AG20443 (cell line): ENCODE measurements at places on chromosomes 7 and 10.

GRCh38 chr7:117338020-117338419 is 15.2 kb upstream of the WNT2 start:
- no peak for DNase-seq

DNA sequence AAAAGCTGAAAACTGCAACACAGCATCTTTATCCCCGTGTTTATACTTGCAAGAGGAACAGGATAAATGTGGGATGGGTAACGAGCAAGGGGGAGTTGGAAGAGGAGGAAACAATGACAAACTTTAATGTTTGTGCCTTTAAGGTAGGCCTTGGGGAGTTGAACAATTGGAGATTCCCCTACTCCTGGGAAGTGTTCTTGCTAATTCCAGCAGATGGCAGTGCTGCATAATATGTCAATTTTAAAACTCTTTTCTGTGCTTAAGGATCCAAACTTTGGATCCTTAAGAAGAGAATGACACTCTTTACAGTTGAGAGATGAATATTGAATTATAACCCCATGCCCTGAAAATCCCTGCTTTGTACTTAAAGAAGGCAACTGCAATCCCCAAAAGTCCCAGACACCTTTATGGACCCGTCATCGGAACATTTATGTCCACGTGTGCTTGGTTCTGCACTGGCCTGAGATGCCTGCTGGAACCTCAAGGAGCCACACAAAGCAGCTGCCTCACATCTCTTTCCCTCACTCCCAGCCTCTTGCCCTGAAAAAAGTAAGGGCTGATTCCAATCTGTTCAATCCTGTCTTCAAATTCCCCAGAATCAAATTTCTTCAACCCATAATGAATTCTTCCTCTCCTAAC is 12.0 kb downstream of the IFIT5 start:
- peak; percentile 62 for DNase-seq

DNA sequence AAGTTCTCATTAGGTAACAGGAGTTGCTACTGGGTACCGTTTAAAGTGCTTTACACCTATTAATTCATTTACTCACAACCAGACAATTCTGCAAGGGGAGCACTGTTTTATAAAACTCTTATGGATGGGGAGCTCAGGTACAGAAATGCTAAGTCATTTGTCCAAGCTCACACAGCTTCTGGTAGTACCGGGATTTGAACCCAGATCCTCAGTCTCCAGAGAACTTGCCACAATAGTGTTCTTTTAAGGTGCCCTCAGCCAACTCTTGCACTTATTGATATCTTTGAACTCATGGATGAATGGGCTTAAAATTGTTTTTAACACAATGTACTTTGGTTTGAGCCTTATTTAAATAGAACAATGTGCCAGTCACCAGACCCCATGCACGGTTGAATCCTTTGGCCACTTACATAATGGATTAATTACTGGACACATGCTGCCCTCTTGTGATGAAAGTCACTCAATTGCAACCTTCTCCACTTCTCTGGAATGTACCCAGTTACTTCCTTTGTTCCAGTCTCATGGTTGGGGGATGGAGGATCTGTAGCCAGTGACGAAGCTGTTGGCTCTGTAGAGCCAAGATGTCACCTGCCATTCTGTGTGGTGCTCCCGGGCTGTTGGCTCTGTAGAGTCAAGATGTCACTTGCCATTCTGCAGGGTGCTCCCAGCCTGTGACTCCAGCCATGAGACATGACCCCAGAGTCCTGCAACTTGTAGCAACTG is 65.6 kb downstream of the NOD1 start:
- DNase-seq, result peak; percentile 89

GRCh38 chr10:79202188-79203013 is 133.6 kb downstream of the ZMIZ1 start:
- peak; percentile 62 for DNase-seq

DNA sequence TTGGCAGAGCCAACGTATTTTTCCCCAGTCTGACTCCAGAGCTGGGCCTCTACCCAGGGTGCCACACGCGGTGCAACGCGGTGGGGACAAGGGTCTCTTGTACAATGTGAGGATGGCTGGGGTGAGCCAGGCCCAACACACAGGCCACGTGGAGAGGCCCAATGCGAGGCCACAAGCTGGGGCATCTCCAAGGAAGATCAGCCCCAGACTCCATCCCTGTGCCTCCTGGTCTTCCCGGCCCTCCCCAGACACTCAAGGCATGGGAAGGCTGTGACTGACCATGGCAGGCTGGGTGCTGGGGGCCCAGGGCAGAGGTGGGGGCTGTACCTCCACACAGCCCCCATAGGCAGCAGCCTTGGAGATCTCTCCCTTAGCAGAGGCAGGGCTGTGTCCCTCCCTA is 135.3 kb upstream of the FAM20C start:
- no peak for DNase-seq

DNA sequence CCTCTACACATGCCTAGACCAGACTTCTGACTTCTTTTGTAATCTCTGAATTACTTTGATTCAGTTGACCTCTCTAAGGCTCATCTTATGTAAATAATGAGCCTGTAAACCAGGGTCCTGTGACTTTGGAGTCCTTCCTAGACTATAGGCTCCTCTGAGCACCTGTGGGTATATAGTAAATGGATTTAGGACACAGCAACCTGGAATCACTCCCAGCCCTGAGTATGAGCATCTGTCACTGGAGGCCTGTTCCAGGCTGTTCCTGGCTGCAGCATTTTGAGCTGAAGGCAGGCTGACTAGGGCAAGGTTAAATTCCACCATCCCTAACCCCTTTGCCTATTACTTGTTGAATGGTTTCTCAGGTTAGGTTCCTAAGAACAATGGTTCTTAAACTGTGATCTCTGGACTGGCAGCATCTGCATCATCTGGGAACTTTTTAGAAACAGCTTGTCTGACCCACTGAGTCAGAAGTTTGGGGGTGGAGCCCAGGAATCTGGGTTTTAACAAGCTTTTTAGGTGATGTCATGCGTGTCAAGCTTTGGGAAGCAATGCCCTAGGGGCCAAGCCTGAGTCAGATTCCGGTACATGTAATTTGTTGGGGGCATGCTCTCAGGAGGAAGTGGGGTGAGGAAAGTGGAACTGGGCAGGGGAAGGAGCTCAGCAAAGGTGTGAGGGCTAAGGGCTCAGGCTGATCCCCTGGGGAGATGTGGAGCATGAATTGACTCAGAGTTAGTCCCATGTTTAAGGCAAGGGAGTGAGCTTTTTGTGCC is 28.2 kb downstream of the MINDY4 start:
- peak; percentile 85 for DNase-seq

DNA sequence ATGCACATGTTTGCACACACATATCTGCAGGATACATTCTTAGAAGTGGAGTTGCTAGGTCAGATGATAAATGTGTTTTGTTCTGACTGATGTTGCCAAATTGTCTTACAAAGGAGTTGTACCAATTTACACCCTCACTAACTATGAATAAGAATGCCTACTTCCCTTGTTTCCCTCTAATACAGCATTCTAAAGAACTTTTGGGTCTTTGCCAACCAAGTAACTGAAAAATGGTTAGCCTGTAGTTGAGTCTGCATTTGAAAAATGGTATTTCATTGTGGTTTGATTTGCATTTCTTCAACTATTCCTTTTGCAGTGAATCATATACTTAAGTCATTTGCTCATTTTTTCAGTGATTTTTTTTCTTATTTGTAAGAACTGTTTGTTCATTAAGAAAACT is 48.4 kb downstream of the TMEM26 start:
- DNase-seq, result peak; percentile 18

- no peak for DNase-seq
Observed at GRCh38 chr7:77197141-77197540, 2.5 kb downstream of the FGL2 start.

GRCh38 chr7:136874393-136875032 is 6.1 kb downstream of the CHRM2 start:
- DNase-seq, result peak; percentile 21

DNA sequence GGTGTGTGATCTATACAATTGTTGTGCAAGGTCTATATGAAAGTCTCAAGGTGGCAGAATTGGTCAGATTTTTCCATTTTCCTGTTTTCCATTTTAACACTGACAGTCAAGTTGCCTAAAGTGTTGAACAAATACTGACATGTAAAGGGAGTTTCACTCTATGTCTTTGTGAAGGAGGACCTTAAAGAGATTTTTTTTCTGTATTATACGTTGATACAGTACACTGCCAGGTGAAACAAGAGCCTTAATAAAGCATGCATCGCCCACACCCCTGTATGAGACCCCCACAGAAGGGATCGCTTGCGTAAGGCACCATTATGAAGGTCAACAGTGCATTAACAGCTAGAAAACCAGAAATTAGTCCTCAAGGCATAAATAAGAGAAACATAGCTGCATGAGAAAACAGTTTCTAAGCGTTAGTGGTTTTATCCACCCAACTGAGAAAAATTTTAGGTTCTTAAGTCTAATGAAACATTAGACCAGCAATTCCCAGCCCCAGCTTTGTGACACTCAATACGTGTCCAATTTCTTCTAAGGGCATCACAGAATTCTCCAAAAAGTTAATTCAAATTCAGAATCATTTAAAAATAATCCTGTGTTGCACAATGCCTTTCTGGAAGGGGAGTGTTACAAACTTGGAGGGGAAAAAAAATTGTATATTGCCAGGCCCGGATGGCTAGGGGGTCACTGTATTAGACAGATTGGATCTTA is 6.9 kb downstream of the KLF6 start:
- no peak for DNase-seq

GRCh38 chr10:17217631-17218232 is 10.3 kb upstream of the VIM start:
- DNase-seq, result peak; percentile 57

DNA sequence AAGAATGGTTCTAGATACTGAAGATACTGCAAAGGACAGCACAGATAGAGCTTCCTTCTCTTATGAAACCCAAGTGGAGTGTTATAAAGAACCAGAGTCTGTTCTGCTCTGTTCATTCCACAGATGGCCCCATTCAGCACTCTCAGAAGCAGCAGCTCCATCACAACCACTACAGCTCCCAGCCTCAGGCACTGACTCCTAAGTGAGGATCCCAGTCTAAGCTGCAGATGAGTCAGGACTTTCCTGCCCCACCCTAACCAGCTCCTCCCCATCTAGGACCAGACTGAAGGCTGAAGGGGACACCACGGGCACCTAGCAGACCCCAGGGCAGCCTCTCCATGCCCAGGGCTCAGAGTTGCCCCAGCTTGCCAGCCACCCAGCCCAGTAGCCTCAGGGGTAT is 379.8 kb downstream of the GRID1 start:
- no peak for DNase-seq

DNA sequence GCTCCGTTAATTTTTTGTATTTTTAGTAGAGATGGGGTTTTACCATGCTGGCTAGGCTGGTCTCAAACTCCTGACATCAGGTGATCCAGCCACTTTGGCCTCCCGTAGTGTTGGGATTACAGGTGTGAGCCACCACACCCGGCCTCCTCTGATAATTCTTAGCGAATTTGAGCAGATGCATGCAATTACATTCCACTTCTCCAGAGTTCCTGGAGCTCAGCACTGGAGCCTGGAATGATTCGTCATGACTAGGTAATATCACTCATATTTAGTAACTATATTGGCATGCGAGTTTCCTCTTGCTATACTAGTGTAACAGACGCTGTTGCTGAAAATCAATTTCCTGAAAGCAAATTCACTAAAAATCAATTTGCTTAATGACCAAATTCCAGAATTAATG is 86.8 kb downstream of the MKX start:
- DNase-seq, result peak; percentile 64

DNA sequence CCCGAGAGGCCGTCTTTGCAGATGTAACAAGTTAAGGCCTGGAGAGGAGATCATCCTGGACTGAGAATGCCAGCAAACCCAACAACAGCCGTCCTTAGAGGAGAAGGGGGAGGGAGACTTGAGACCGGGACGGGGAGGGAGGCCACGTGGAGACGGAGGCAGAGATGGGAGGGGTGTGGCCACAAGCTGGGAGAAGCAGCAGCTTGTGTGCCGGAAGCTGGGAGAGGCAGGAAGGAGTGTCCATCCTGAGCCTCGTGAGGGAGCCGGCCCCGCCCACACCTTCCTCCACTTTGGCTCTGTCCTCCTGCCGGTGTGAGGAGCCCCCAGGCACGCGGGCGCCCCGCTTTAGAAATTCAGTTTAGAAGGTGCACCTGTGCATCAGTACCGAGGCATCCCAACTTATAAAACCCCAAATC is 95.7 kb downstream of the DNAJB6 start:
- DNase-seq, result peak; percentile 85

DNA sequence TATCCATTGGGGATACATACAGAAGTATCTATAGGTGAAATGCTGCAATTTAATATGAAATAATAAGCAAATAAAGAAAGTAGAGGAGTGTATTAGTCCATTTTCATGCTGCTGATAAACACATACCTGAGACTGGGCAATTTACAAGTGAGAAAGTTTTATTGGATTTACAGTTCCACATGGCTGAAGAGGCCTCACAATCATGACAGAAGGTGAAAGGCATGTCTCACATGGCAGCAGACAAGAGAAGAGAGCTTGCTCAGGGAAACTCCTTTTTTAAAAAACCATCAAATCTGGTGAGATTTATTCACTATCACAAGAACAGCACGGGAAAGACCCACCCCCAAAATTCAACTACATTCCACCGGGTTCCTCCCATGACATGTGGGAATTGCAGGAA is 82.8 kb upstream of the TRIM24 start:
- no peak for DNase-seq

DNA sequence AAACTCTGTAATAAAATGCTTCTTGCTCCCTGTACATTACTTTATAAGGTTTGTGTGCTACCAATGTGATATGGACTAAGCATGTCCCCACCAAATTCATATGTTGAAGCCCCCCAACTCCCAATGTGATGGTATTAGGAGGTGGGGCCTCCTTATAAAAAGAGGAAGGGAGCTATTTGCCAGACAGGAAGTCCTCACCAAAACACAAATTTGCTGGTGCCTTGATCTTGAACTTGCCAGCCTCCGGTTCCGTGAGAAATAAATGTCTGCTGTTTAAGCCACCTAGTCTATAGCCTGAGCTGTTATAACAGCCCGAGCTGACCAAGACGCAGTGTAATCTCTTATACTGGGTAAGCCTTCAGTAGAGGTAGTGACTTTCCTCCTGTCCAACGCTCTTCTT is 114.5 kb downstream of the INHBA start:
- DNase-seq, result no peak

- DNase-seq, result no peak
Observed at GRCh38 chr7:154990964-154991540, 11.9 kb downstream of the PAXIP1 start.

DNA sequence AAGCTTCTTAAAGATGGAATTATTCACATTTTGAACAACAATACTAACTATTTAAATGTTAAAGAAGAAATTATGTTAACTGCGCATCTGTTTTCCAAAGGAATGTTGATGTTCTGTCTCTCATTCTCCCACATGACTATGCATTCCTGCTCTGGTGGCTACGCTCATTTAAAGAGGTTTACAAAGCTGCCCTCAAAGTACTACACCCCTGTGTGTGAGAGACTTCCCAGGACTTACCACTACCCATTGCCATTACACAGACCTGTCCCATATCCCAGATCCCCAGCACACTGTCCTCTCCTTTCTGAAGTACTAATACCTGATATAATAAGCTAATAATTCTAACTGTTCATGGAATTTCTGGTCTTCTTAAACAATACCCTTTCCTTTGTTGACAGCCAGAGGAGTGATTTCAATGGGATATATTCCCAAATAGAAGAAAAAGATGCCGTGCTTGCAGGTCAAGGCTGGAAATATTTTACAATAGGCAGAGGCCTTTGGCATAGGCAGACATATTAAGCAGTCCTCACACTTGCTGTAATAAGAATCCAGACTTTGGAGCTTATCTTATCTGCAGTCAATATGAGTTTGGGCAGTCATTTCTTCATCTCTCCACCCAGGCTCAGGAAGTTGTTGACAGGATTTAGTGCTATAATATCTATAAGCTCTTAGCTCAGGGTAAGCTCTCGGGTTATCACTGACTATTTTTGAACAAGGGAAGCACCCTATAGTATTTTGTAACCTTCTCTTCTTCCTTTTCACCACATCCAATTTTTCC is 12.2 kb downstream of the LIPF start:
- no peak for DNase-seq
